Activated CD8-positive, alpha-beta memory T cell treated with anti-CD3 and anti-CD28 coated beads for 1 hour (primary cell): ENCODE measurements at places on chromosomes 5 and 9.

- DNase-seq: no peak
Measured at GRCh38 chr9:97845130-97845529, 7.9 kb upstream of the FOXE1 start.

GRCh38 chr5:61120534-61120933 lies 41.7 kb downstream of the SMIM15 start:
- DNase-seq: no peak

GRCh38 chr5:157187046-157187754 lies 6.6 kb downstream of the ITK start:
- DNase-seq: no peak

DNA sequence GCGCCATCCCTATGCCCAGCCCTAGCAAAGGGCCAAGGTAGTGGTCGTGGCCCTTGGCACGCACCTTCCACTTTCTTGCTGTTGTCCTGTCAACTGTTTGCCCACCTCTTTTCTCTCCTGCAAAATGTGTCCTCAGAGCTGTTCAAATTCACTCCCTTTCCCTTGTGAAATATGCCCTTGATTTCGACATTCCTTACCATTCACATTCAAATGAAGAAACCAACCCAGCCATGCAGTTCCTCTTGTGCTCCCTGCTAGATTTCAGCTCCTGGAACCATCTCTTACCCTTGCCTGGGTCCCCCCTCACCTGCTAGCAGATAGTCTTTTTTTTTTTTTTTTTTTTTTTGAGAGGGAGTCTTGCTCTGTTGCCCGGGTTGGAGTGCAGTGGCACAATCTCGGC lies 19.6 kb upstream of the HRH2 start:
- DNase-seq: no peak

DNA sequence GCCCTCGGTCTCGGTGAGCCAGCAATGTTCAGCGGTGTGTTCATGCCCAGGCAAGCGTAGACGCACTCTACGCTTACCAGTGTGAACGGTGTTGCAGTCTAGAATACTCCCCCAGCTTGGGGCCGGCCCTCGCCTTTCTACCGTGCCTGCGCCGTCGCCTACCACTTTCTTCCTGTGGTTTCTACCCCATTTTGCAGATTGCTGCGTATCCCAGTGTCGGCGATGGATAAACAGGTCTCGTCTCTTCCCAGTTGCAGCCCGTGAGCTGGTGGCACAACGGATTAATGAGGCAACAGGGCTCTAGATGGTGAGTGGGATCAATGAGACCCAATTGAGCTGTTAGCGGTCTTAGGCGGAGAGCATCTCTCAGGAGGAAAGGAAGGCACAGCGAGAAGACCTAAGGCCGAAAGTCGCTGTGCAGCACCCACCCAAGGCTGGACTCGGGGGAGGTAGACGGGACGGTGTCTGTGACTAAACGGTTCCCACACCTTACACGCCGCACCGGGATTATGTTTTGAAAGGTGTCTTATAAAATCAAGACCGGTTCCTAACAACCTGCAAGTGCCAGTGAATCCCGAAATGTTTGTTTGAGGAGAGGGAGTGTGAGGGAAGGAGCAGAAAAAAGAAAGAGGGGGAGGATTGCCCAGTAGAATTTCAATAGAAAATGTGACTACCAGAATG lies 5.8 kb downstream of the OTP start:
- DNase-seq: no peak

DNA sequence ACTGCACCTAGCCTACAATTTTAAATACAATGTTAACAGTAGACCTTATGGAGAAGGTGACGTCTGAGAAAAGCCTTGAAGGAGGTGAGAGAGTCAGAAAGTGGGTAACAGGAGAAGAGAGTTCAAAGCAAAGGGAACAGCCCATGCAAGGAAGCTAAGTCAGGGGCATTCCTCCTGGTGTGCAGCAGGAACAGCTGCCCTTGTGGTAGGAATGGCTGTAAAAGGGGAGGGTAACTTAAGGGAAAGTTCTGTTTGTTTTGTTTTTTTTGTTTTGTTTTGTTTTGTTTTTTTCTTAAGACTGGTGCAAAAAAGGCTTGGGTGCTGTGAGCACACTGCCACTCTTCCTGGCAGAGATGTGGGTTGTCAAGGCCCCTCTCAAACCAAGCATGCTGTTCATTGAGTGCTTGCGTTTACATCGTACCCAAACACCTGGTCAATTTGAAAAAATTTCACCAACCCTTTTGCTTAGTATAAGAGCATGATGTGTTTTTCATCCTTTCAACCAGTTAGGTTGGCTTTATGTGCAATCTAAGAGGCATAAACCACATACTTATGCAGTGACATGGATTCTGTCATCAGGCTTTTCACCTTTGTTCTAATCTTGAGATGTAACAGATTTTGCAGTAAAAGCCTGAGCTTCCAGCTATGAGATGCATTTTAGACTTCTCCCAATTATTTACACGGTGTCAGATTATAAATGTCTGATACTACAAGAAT lies 279.7 kb downstream of the GLIS3 start:
- DNase-seq: no peak

DNA sequence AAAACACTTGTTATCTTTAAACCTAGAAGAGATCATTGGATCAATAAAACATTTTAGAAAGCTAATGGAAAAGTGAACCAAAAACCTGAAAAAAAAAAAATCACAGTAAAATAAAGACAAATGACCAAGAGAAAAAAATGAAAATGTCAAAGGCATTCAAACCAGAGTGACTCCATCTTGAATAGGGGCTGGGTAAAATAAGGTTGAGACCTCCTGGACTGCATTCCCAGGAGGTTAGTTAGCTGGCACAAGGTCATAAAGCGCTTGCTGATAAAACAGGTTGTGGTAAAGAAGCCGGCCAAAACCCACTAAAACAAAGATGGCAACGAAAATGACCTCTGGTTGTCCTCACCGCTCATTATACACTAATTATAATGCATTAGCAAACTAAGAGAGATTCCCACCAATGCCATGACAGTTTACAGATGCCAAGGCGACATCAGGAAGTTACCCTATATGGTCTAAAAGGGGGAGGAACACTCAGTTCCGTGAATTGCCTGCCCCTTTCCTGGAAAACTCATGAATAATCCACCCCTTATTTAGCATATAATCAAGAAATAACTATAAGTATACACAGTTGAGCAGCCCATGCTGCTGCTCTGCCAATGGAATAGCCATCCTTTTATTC lies 116.7 kb upstream of the NEK6 start:
- DNase-seq: no peak

DNA sequence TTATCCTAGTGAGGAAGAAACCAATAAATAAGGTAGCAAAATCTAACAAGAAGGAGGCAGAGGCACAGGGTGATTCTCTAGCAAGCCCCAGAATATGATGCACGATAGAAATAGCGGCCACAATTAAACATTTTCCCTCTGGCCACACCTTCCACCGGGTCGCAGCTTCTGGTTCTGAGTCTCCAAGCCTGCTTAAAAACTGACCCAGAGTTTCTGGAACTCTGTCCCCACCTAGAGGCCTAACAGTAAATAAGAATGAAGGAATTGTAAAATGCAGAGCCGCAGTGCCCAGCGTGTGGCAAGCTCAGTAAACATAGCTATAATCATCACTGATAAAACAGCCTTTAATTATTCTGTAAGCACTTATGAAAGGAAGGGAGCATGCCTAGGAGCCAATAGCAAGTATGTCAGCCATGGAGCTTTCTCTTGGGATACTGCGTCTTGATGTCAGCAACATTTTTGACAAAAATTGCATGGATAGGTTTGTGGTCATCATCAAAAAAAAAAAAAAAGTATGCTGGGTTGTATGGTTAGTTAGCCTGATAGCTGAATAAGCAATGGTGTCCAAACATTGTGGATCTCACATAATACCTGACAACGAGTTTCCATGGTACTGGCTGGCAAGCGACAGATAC lies 465.5 kb downstream of the DNAH5 start:
- DNase-seq: no peak

GRCh38 chr5:41067714-41068568 lies 3.2 kb downstream of the MROH2B start:
- DNase-seq: no peak

DNA sequence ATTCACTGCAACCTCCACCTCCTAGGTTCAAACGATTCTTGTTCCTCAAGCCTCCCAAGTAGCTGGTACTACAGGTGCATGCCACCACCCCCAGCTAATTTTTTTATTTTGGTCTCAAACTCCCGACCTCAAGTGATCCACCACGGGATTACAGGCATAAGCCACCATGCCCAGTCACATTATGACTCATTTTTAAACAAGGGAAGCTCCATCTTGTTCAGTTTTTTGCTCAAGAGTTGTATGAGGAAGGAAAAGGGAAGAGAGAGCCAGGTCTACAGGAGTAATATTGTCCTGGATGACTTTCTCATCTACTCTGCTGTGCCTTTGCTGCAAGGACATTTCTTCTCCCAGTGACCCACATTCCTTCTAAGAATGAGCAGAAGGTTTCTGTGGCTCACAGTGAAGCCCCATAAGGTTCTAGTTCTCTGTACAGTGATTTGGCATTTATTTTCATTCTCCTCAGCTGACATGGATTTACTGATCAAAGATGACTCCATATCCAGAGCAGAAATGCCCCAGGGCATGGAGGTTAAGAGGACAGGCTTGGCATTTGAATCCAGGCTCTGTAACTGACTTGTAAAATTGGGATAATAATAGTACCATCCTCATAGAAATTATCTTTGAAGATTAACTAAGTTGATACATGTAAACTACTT lies 153.5 kb downstream of the CDH6 start:
- no peak for DNase-seq

DNA sequence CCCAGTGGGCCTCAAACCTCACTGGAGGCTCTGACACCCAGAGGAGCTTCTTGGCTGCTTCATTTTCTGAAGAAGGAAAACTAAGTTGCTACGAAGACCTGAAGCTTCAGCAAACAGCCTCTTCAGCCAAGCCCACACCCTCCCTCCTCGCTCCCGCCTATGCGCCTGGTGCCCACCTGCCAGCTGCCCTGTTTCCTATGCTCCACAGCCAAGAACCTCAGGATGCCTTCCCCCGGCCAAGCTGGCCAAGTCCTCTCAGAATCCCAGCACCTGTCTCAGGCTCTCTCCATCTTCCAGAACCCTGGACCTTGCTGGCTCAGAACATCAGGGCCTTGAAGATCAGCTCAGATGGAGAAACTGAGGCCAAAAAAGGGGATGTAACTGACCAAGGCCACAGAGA lies 60.4 kb downstream of the STK10 start:
- DNase-seq: no peak

- DNase-seq: no peak
Measured at GRCh38 chr5:139210585-139210984, 12.4 kb upstream of the SIL1 start.

DNA sequence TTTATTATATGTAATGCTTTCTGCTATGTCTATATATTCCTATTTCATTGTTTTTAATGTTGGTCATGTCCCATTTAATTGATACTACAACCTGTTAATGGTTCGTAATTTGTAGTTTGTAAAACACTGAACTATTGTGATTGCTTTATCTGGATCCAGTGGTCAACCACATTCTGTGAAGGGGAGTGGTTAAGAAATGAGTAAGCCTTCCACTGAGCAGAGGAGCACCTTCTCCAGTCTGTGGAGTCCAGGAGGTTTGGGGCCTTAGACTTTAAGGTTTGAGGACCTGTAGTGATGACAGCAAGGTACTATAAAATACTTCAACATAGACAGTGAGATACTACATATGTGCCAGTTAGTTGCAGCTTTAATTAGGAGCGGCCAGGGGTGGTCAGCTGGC lies 67.7 kb upstream of the RAD23B start:
- DNase-seq: no peak

DNA sequence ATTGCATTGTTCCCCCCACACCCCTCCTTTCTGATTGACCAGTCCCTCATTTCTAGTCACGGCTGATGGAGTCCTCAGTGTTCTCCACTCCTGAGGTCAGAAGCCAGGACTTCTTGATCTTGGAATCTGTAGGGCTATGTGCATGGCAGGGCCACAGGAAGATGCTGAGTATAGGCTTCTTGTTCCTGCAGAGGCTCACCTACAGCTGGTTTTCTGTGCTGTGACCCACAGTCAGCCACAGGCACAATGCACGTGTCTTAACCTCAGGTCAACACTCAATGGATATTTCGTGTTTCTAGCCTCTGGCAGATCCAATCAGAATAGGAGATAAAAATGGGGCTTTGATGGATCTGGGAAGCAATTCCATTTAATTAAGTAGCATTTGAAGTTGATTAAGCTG lies 14.3 kb upstream of the CXCL14 start:
- no peak for DNase-seq

DNA sequence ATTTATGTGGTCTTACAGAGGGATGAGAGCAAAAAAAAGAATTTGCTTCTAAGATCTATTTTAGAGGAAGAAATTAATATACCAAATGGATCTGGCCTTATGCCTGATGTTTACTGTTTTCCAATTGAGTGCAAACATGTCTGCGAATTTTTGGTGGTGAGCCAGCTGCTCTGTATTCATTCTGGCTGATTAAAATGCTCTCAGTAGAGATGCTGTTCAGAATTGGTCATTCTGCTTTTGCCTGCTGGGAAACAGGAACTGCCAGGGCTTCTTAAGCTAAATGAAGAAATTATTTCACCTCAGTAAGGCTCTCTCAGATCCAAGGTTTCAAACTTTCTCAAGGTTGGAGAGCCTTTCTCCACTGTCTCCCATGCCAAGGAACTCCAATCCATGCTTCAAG lies 132.0 kb upstream of the SV2C start:
- DNase-seq: no peak

DNA sequence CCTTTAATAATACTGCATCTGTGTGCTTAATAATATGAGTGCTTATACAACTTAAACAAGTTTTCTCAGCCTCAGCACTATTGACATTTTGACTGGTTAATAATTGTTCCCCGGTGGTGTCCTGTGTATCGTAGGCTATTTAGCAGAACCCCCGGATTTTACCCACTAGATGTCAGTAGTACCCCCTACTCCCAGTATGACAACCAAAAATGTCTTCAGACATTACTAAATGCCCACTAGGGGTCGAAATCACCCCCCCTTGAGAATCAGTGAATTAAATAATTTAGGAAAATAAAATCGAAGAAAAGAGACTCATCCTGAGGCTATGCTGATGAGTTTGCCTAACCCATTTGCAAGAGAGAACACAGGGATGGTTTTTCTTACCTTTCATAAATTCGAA lies 166.3 kb downstream of the ATP10B start:
- no peak for DNase-seq

DNA sequence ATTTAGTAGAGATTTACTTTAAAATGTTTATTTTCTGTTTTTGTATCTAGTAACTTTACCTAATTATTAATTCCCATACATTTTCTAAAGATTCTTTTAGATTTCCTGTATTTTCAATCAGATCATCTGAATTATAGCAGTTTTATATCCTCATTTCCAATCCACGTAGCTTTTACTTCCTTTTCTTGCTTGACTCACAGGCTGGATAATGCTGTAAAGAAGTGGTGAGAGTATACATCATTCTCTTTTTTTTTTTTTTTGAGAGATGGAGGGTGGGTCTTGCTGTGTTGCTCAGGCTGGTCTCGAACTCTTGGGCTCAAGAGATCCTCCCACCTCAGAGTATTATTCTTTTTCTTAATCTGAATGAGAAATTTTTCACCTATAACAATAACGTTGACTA lies 11.2 kb upstream of the SETX start:
- no peak for DNase-seq

- no peak for DNase-seq
Measured at GRCh38 chr9:121200356-121200755, 1.3 kb downstream of the RAB14 start.
